RKO (cell line): ENCODE measurements at places on chromosomes 16 and 17.

GRCh38 chr16:19219836-19220235 lies 51.8 kb downstream of the SYT17 start:
- DNase-seq = peak; percentile 22

DNA sequence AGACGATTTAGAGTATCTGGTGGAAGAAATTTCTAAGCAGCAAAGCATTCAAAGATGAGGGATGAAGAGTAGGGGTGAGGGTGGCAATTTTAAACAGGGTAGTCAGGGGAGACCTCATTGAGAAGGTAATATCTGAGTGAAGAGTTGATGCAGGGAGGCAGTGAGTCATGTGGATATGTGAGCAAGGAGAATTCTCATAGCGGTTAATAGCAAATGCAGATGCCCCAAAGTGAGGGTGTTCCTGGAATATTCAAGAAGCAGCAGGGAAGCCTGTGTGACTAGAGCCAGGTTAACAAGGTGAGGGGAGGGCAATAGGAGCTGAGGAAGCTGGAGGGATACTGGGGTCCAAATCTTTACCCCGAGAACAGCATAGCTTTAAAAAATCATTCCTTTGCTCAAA lies 114.3 kb downstream of the SPACA3 start:
- DNase-seq = no peak

GRCh38 chr17:27342059-27342458 lies 48.1 kb downstream of the WSB1 start:
- DNase-seq = no peak

DNA sequence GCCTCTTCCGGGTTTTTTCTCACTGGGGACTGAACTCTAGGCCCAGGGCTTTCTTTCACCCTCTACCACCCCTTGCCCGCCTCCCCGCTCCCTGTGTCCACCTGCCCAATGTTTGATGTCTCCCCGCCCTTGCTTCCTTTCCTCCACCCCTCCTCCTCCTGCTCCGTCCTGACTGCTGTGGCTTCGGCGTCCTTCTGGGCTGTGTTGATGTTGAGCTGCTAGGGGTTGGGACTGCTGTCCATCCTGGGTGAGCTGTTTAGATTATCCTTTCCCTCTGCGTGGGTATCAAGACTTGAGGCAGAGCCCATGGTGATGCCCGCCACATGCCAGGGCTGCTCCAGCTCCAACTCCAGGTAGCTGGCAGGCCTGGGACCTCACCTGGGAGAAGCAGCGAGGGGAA lies 117.5 kb downstream of the CCDC182 start:
- DNase-seq = no peak

DNA sequence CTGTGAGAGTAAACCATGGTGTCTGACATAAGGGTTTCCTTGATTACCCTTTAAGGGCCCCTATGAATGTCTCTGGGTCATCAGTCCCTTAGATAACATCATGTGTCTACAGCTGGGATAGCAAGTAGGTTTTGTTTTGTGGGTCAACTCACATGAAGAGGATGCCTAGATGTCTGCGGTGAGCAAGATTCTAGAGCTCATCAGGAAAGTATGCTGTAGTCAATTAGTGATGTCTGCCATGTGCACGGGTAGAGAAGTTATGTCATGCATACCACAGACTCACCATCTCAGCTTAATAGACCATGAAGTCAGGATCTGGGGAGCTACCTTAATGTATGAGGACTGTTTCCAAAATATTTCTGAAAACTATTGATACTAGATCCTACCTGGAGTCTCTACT lies 57.5 kb downstream of the CDH13 start:
- DNase-seq = no peak
